ENCODE measurements at places on chromosomes 13 and 19.

DNA sequence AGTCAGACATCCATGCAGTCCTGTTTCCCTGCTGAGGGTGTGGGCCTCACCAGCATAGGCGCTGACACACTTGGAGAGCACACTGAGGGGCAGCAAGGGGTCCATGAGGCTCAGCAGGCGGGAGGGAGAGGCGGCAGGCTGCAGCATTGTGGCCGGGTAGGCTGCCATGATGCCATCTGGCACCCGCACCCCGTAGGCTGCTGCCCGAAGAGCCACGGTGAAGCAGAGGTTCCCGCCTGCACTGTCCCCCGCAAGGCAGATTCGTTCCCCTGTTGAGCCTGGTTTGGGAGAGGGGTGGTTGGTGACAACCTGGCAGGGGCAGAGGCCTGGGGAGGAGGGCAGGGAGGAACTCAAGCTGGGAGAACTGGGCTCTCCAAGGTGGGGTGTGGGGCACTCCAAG lies 16.0 kb upstream of the CNFN start:
- DNase-seq = no peak

- DNase-seq = no peak
Observed at GRCh38 chr19:17824339-17824738, 3.0 kb upstream of the INSL3 start.

- DNase-seq = peak; percentile 34
Observed at GRCh38 chr13:84917252-84917878, 881.9 kb downstream of the SLITRK6 start.

GRCh38 chr19:28641395-28641794 lies 571.6 kb downstream of the UQCRFS1 start:
- DNase-seq = no peak

DNA sequence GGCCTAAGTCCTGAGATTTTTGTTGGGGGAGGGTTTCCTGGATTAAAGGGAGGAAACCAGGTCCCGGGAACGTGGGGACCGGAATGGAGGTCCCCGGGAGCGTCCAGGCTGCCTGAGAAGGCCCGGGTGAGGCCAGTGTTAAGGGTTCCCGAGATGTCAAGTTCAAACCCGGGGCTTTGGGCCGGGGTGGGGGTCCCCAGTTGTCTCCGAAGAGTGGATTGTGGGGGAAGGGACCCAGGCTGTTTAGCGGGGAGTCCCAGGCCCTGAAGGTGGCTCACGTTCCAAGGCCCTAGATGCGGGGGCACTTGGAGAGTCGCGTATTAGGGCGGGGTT lies 262 bp downstream of the COX7A1 start:
- no peak for DNase-seq

All from NCI-H1436 (cell line).